ENCODE measurements at places on chromosomes 16 and 17.

- peak; percentile 41 for DNase-seq
Observed at GRCh38 chr17:78925662-78926555, 722 bp upstream of the TIMP2 start.

DNA sequence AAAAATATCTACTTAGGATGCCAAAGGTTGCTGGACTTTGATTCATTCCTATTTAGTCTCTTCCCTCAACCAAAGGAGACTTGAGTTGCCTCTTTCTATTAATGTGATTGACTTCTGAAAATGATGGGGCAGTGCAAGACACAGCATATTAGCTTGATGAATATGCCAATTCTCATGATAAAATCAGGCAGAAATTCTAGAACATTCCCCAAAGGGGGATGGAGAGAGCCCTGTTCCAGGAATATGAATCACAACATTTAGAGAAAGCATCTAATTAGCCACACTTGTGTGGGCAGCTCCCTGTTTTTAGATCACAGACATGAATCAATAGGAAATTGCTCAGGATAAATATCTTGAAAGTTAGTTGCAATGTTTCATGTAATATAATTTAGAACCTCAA lies 584.0 kb upstream of the CDH8 start:
- DNase-seq, result no peak

DNA sequence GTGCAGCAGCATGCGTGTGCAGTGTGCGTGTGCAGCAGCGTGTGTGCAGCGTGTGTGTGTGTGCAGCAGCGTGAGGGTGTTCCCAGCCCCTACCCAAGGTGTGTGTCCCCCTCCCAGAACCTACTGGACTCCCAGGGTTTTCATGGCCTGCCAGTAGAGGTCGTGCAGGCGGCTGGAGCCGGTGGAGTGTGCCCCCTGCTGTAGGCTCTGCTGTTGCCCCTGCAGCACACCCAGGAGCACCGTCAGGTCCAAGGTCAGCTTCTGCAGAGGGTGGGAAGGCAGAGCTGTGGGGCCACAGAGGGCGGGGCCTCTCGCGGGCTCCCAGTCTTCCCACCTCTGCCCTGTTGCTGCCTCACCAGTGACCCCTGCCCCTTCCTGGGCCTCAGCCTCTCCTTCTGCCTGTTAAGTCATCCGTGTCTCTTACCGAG lies 14.9 kb downstream of the MYBBP1A start:
- no peak for DNase-seq

DNA sequence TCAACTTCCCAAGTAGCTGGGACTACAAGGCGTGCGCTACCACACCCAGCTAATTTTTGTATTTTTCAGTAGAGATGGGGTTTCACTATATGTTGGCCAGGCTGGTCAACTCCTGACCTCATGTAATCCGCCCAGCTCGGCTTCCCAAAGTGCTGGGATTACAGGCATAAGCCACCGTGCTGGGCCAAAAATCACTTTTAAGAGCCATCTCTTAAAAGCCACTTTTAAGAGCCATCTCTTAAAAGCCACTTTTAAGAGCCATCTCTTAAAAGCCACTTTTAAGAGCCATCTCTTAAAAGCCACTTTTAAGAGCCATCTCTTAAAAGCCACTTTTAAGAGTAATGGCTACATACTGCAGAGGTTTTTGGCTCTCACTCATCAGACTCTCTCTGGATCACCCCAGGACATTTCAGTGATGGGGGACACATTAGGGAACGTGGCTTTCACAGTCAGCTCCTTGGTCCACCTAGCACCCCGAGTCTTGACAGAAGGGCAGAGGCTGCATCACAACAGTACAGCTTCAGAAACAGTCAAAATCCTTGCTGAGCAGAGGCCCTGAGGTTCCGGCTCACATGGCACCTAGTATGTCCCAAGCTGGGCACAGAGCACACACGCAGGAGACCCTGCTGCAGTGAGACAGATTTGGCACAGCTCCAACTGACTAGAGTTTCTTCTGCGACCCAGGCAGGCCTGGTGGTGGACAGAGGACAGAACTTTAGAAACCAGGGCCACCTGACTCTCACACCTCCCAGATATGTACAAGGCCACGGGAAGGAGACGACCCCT lies 23.6 kb downstream of the RANBP10 start:
- no peak for DNase-seq

GRCh38 chr16:2253293-2253692 lies 1.9 kb upstream of the ECI1 start:
- DNase-seq, result no peak

DNA sequence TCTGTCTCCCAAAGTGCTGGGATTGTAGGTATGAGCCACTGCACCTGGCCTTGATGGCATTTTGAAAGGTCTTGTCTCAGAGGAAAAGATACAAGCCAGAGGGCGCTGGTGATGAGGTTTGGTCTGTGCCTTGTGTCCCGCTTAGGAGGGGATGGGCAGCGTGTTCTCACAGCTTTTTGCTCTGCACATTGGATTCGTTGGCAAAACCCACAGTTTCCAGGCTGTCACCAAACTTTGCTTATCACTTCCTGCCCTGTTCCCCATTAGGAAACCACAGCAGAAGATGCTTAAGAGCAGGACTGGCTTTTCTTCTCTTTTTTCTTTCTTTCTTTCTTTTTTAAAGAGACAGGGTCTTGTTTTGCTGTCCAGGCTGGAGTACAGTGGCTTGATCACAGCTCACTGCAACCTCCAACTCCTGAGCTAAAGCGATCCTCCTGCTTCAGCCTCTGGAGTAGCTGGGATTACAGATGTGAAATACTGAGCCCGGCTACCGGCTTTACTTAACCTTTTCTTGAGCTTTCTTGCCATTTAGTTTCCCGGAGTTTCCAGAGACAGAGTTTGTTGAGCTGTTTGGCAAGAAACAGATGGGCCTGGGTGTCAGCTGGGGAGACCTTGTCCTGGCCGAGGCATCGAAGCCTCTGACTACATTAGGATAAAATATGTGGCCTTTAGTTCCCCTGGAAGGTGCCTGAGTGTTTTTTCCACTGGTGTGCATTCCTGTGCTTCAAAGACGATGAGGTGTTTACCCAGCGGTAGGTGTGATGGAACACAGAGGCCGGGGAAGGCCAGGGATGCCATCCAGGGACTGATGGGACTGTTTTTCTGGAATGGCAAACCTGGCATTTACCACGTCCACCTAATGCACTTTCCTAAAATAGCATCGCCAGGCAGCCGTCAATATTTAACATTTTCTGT lies 112.9 kb downstream of the ABCC1 start:
- DNase-seq, result no peak

- peak; percentile 87 for DNase-seq
Observed at GRCh38 chr17:80101011-80101945, at the start of gene GAA. Gene GAA, plus strand, starts transcription at chr17:80101581. Its CDS starts 3,006 bp downstream, at chr17:80104587.

DNA sequence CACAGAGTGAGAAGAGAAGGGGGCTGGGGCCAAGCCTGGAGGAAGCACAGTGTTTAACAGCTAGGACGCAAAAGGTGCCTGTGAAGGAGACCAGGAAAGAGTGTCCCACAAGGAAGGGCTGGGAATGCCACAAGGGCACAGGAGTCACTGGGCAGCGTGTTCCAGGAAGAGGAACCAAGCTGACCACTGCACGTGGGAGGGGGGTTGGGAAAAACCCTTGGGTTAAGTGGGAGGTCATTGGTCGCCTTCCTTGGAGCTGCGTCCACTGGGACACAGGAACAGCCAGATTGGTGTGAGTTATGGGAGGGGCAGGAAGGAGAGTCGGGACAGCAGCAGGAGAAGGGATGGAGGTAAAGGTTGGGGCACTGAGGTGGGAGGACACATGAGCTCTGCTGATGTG lies 12.9 kb downstream of the TTYH2 start:
- no peak for DNase-seq
